Vagina (tissue), 2 donors: ENCODE measurements at places on chromosomes 3 and 15. TPM values are rescaled to one million over a fixed set of nuclear protein-coding genes. Genes with fewer than 3 reads are reported as not detected.

Gene NUP210
- total RNA-seq: 10.1 TPM

Gene PRSS50
- not detected for total RNA-seq

Gene PLA2G4E
- total RNA-seq: 8.8 TPM

- no peaks in the 10 kb centered on the region for H3K36me3 ChIP-seq
- no peak overlapping the region for H3K27ac ChIP-seq
- no peaks in the 10 kb centered on the region for H3K27me3 ChIP-seq
- no peak overlapping the region for H3K4me3 ChIP-seq
- no peak for DNase-seq
- H3K4me1 ChIP-seq: peaks cover 8% of the 10 kb centered on the region
Measured at GRCh38 chr15:52728899-52729298, 49.7 kb upstream of the ATOSA start.

DNA sequence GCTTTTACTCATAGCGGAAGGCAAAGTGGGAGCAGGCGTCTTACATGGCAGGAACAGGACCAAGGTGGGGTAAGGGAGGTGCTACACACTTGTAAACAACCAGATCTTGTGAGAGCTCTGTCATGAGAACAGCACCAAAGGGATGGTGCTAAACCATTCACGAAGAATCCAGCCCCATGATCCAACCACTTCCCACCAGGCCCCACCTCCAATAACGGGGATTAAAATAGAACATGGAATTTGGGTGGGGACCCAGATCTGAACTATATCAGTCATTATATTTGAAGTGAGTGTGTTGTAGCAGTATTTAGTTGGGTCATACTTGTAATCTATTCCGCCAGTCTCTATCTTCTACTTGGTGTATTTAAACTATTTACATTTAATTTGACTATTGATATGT, 190.9 kb downstream of the RPLP1 start:
- no peak overlapping the region for H3K27ac ChIP-seq
- H3K27me3 ChIP-seq: no peaks in the 10 kb centered on the region

Gene CHDH
- total RNA-seq: 1.7 TPM
